RPMI8226 (cell line): ENCODE measurements at places on chromosomes 3 and 15.

DNA sequence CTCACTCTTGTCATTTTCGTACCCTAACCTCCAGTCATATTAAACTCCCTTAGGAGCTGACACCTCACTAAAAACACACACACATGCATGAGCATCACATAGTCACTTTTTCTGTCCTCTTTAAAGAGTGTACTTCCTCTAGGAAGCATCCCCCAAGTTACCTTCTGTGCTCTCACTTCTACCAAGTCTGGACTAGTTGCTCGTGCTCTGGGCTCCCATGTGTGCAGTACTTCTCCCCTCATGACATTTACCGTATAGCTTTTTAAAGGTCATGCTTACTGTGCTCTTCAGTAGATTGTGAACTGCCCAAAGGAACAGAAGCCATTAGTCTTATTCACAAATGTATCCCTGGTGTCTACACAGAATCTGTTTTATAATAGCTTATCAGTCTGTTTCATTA is 42.0 kb downstream of the CRYBG3 start:
- DNase-seq = no peak

GRCh38 chr15:96553931-96554330 is 223.4 kb downstream of the NR2F2 start:
- DNase-seq = no peak

DNA sequence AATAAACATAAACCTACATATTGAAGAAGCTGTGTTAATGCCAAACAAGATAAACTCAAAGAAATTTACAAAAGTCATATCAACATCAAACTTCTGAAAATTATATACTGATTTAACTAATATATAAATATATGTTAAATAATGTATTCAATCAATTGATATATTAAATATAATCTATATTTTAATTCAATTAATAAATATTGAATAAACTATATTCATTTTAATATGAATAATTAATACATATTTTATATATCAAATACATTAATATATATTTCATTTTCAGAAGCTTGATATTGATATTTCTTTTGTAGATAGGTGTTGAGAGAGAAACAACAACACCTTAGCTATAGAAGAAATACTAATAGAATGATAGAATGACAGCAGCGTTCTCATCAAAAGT is 768.1 kb downstream of the MECOM start:
- no peak for DNase-seq

DNA sequence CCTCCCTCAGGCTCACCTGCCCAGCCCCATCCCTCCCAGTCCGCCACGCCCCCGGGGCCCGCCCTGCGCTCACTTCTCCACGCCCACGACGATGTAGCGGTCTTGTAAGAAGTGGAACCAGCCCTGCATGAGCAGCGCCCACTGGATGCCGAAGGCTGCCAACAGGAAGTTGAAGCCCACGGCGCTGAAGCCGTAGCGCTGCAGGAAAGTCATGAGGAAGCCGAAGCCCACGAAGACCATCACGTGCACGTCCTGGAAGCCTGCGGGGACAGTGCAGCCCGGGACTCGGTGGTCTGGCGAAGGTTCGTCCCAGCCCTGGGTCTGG is 9.7 kb downstream of the RHCG start:
- peak; percentile 72 for DNase-seq

- DNase-seq = no peak
Measured at GRCh38 chr3:17201538-17201937, 316.8 kb downstream of the PLCL2 start.

DNA sequence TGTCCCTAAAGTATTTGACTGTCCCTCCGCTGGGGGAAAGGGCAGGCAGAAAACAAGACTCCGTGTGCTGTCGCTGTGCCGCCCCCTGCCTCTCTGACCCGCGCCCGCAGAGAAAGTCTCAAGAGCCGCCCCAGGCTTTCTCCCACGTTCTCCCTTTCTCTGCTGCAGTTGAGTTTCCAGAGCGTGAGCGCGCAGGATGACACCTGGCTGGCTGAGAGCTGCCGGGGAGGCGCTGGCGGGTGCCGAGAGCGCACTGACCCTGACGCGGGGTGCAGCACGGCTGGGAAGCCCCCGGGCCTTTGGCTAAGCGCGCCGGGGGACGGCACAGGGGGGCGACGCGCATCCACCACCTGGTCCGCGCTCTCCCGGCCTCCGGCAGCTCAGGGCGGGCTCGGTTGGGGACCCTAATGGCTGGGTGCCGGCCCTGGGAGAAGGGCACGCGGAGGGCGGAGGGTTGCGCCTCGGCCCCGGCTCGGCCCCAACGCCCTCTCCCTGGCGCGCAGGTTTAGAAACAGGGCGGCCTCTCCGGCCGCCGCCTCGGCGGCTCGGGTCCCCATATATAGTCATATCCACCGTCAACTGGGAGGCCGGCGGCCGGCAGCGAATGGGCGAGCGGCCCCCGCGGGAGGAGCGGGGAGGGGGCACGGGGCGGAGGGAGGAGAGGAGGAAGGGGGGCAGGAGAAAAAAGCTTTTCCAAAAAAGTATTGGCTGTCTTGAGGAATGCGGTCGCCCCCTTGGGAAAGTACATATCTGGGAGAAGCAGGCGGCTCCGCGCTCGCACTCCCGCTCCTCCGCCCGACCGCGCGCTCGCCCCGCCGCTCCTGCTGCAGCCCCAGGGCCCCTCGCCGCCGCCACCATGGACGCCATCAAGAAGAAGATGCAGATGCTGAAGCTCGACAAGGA is at the start of gene TPM1:
Gene TPM1 (plus strand): TSS at position 774 of the 903 bp plus-strand sequence. CDS start 83 bp downstream, at position 857.
- DNase-seq = peak; percentile 45

GRCh38 chr3:71409352-71409751 is 174.2 kb downstream of the FOXP1 start:
- DNase-seq = no peak

- DNase-seq = peak; percentile 73
Measured at GRCh38 chr3:190120269-190121060, at the start of gene P3H2. TSS of gene P3H2 (minus strand) at chr3:190120897. CDS start at chr3:190120731, 166 bp downstream.

DNA sequence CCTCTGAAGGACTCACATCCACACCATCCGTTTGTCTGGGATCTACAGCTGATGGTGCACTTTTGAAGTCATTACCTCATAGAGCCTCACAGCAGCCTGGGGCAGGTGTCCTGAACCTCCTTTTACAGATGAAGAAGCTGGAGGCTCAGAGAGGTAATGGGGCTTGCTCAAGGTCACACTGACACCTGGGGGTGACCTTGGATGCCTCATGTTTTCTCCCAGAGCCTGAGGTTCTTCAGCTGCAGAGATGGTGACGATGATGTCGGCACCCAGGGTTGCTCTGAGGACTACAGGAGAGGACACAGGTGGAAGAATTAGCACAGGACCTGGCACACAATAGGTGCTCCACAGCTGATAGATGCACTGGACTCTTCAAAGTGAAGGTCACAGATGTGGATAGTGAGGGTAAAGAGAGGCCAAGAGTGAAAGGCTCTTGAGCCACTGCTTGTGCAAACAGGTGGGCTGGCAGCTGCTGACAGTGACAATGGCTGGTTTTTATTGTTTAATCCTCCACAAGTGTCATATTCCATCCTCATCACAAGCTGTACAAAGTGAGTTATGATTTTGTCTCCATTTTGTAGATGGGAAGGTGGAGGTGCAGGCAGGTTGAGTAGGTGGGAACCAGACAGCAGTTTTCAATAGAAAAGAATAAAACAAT is 17.4 kb upstream of the ATP2B2 start:
- DNase-seq = no peak

GRCh38 chr3:54527953-54528352 is 399.9 kb downstream of the LRTM1 start:
- no peak for DNase-seq

- no peak for DNase-seq
Measured at GRCh38 chr15:98952381-98952803, 55.2 kb downstream of the PGPEP1L start.

GRCh38 chr15:42832576-42832975 is 88.0 kb downstream of the TTBK2 start:
- no peak for DNase-seq

DNA sequence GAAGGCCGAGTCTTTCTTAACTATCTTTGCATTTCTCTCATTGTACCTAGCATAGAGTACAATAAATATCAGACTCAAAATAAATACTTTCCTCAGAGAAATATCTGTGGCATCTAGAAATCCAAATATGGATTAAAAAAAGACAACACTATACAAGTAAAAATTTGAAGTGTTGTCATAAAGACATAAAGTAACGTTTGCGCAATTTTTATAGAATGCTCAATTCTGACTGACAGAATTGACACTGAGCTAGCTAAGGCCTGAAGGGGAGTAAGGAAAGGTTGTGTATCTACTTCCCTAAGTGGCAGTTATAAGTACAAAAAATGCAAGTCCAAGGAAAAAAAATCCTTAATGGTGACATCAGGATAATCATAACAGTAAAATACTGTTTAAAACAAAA is 1.1 kb downstream of the SEC11A start:
- DNase-seq = no peak

DNA sequence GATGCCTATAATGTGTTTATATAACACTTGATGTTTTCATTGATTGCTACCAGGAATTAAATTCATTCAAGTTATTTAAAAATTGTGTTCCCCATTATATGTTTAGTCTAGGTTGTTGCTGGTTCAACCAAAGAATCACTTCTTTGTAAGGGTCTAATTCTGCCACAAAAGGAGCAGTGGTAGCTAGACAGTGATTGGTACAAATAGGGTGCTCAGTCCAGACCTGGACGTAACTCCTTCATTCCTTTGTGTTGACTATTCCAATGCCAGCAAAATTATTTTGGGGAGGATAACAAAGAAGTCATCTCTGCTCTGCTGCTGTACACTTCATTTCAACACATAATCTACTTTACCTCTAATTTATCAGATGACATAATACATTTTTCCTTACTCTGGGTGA is 1.2 kb downstream of the CHMP2B start:
- no peak for DNase-seq

DNA sequence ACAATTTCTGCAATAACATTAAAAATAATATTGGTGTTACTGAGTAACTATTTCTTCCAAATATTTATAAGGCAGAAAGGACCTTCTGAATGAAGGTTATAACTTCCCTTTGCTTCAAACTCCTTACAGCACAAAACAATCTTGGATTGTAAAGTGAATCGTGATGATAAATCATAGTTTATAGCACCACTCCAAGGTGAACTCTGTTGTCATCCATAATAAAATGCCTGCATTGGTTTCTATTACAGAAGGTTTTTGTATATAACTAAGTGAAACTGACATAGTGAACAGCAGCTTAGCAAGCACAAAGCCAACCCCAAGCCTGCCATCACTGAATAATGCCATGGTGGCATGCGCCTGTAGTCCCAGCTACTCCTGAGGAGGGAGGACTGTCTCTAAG is 86.3 kb downstream of the MME start:
- DNase-seq = no peak

DNA sequence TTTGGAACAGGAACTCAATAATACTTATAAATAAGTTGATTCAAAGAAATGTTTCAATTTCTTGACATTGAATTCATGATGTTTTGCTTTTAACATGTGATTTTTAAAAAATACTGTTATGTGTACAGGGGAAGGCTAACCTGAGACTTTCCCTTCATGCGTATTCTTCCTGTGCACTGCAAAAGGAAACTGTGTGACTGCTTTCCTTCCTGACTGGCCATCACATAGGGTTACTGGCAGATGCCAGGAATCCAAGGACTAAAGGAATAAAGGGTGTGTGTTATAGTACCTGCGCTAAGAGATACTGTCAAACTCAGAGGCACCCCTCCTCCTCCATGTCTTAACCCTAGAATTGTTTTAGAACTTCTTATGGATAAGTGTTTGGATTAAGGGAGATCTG is 236.0 kb downstream of the UBE2E2 start:
- DNase-seq = no peak

DNA sequence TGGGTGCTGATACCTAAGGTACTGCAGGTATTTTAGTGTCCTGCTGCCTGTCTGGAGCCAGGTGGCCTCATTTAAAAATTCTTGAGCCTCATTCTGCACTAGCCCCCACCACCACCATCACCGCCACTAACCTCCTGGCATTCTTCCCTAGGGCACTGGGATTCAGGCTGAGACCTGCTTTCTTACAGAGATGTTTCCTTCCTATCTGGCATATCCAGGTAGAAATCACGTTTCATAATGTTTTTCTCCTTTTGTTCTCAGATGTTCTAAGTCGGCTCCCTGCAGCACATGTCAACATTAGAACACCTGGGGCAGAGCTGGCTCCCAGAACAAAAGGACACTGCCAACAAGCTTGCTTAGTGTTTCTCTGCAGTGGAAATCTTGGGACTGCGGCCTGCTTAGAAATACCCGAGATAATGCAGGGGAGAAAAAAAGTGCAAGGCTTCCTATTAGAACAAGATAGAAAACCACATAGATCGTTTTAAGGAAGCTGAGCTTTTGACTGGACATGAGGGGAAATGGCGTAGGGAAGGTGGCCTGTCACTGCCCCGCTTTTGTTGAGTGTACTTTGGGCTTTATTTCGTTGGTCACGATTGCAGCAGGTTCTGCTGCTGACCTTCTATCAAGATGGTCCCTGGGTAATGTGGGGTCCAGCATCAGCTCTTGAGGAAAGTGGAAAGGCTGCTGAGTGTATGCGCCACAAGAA is 59.6 kb upstream of the PPARG start:
- DNase-seq = no peak

GRCh38 chr3:127387119-127387518 is 99.3 kb upstream of the PRR20G start:
- DNase-seq = no peak

- DNase-seq = no peak
Measured at GRCh38 chr3:143824735-143825385, 23.4 kb downstream of the SLC9A9 start.
